ENCODE measurements at places on chromosomes 4 and X.

DNA sequence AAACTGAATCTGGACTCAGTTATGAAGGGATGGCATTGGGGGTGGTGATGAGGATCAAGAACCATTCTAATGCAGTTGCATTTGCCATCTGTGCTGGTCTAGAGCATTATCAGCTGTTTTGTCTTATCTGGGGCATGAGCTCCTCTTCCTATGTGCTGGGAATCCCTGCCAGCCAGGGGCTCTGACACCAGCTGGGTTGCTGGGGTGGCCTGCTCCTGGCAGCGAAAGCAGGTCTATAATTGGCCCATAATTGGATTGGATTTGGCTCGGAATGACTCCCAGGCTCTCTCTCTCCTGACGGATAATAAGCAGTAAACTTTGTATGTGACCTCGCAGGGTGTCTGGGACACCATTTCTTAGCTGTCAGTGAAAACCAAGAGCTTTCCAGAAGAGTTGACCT, 34.1 kb downstream of the SMPX start:
- DNase-seq: no peak

- DNase-seq: no peak
These were observed 106.1 kb downstream of the EFNB1 start for GRCh38 chrX:68934922-68935321.

DNA sequence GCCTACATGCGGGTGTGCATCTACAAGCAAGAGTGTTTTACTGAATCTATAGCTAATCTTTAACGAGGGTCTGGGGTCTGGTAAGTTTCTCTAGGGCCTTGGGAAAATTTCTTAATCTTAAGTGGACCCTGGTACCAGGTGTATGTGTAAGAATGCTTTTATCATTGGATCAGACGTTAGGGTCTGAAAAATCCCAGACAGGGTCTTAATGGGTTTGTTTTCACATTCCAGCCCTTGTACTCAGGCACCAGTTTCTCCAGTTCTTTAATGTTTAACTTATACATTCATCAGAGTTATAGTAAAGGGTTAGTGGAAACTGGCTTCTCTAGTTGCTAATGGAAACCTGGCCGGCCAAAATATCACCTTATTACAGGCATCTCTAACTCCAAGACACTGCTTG, 11.6 kb downstream of the MAGEB16 start:
- no peak for DNase-seq

DNA sequence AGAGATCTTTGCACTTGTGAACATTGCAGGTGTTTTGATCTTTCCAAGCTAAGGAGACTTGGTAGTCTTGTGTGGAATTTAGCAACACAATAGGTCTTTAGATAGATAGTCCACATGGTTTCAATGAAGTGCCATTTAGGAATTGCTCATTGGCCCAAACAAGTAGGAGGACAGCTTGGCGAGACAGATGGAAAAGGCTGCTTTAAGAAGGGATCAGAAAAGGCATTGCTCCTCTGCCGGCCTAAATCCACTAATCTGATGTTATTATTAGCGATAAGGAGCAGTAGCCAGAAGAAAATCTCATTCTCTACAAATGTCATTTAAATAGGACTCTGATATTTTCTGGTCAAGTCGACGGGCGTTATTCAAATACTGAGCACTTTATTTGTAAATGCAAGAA, 99.7 kb downstream of the AFF2 start:
- DNase-seq: no peak

GRCh38 chr4:33722800-33723516, 2521.4 kb downstream of the ARAP2 start:
- DNase-seq: no peak

- DNase-seq: no peak
These were observed 1.5 kb downstream of the CCNG2 start for GRCh38 chr4:77158487-77158861.

GRCh38 chrX:135431886-135432285, 10.1 kb downstream of the SMIM10L2A start:
- DNase-seq: no peak

- DNase-seq: no peak
These were observed 50.5 kb upstream of the NDST3 start for GRCh38 chr4:117983541-117984365.
